ENCODE measurements at places on chromosomes 3 and 15. TPM values are rescaled to one million over a fixed set of nuclear protein-coding genes. Genes with fewer than 3 reads are reported as not detected.
A peak's percentile ranks its signal among the peaks of the same experiment; 100 is the strongest.

DNA sequence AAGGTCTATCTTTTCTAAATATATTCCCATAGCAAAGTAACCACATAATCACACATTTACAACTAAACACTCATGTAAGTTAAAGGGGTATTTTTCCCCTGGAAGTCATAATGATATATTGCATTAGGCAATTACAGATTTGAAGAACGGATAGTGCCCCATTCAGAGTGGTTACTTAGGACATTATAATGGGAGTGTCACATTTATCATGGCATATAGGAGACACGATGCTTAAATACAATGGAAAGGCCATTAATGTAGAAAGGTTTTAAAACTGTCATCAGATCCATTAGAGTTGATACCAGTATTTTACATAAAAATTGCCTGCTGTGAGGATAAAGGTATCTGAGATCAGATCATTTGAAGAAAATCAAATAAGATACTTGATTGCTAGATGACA lies 582.0 kb upstream of the SEMA6D start:
- no peaks in the 10 kb centered on the region for H3K27me3 ChIP-seq
- H3K36me3 ChIP-seq = no peaks in the 10 kb centered on the region
- H3K4me1 ChIP-seq = no peaks in the 10 kb centered on the region
- H3K27ac ChIP-seq = no peak overlapping the region
- DNase-seq = no peak
- no peak overlapping the region for H3K4me3 ChIP-seq

DNA sequence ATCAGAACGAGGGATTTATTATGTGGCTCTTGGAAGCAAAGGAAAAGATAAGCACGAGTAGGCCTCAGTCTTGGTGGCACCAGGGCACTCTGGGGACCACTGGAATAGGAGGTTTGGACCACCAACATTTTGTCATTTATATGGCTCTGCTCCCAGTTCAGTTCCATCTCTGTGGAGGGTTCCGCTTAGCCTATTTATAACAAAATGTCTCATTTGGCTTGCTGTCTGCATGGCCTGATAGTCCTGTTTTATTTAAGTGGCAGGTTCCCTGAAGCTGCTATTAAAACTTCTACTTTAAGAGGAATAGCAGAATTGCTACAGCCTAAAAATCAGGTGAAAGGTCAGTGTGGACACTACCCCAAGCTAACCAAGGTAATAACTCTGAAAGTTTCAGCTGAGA lies 27.2 kb downstream of the MAP2K5 start:
- peaks cover 8% of the 10 kb centered on the region for H3K4me1 ChIP-seq
- H3K4me3 ChIP-seq = no peak overlapping the region
- DNase-seq = no peak
- no peak overlapping the region for H3K27ac ChIP-seq
- H3K36me3 ChIP-seq = no peaks in the 10 kb centered on the region
- no peaks in the 10 kb centered on the region for H3K27me3 ChIP-seq

DNA sequence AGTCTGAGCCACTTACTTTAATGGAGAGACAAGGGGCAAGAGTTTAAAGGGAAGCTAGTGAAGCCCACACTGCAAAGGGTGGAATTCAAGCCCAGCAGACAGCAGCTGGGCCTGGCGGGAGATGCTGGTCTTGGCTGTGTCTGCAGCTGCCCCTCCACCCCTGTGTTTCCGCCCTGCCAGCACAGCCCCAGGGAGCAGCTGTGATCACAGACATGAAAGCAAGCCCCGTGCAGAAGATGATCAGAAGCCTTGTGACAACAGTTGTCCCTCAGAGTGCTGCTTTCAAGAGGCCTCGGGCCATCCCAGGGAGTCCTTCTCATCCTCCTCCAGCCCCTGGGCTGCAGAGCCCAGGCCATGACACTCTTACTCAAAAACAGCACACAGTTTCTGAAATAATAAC lies 24.1 kb upstream of the SLC6A1 start:
- no peak overlapping the region for H3K4me3 ChIP-seq
- H3K4me1 ChIP-seq = no peaks in the 10 kb centered on the region
- peaks cover 4% of the 10 kb centered on the region for H3K27me3 ChIP-seq
- no peaks in the 10 kb centered on the region for H3K36me3 ChIP-seq

- H3K4me3 ChIP-seq = peak overlapping the region; percentile 46
- no peaks in the 10 kb centered on the region for H3K27me3 ChIP-seq
- no peaks in the 10 kb centered on the region for H3K36me3 ChIP-seq
- H3K4me1 ChIP-seq = peaks cover 28% of the 10 kb centered on the region
These were observed 1.1 kb upstream of the RNU6-1 start for GRCh38 chr15:67840749-67841512.

DNA sequence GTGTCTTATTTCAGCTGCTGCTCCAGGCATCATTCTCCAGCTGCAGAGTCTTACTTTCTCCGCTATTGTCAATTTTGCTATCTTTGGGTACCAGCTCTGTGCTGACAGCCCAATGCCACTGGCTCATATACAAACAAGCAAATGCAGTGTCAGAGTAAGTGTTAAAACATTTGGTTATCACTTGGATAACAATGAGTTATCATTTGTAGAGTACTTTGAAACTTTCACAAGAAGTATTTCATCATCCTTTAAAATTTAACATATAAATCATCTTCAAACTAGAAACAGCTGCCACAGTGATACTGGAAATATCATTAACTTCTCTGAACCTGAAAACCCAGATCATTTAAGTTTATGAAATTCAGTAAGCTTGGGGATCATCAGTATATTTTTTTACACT lies 13.8 kb downstream of the TSPAN3 start:
- no peak overlapping the region for H3K27ac ChIP-seq
- DNase-seq = no peak
- H3K4me3 ChIP-seq = no peak overlapping the region
- H3K4me1 ChIP-seq = peaks cover 24% of the 10 kb centered on the region
- H3K36me3 ChIP-seq = no peaks in the 10 kb centered on the region

- no peak overlapping the region for H3K4me3 ChIP-seq
- H3K36me3 ChIP-seq = no peaks in the 10 kb centered on the region
- H3K4me1 ChIP-seq = no peaks in the 10 kb centered on the region
- no peak overlapping the region for H3K27ac ChIP-seq
These were observed 69.1 kb upstream of the TSEN2 start for GRCh38 chr3:12415014-12415680.

GRCh38 chr3:133364704-133365103 lies 35.2 kb upstream of the BFSP2 start:
- H3K36me3 ChIP-seq = no peaks in the 10 kb centered on the region
- DNase-seq = no peak
- no peaks in the 10 kb centered on the region for H3K4me1 ChIP-seq

DNA sequence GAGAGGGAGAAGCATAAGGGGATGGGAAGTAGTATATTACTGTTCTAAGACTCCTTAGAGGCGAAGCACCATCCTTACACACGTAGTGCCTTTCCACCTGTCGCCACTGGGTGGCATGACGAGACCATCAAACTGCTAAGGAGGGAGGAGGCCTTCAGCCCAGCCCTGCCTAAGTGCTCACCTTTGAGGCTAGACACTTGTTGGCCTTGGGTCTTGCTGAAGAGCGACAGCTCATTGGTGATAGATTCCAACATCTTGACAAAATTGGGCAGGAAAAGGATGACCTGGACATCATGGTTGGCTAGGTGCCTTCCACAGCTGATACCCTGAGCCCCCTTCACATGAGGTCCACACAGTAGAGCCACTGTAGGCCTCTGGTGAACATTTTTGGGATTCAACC lies 19.6 kb downstream of the CLK3 start:
- H3K27me3 ChIP-seq = no peaks in the 10 kb centered on the region
- H3K4me1 ChIP-seq = no peaks in the 10 kb centered on the region
- no peak overlapping the region for H3K4me3 ChIP-seq
- peak; percentile 70 for DNase-seq
- H3K27ac ChIP-seq = no peak overlapping the region
- peaks cover 88% of the 10 kb centered on the region for H3K36me3 ChIP-seq

DNA sequence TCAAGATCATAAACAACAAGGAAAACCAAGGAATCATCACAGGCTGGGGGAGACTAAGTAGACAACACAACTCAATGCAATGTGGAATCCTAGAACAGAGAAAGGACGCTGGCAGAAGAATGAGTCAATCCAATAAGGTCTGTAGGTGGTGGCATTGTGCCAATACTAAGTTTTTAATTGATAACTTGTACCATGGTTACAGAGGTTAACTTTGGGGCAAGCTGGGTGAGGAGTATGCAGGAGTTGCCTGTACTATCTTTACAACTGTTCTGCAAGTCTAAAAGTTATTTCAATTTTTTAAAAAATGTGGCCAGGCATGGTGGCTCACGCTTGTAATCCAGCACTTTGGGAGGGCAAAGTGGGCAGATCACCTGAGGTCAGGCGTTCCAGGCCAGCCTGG lies 46.2 kb downstream of the RORA start:
- H3K4me3 ChIP-seq = no peak overlapping the region
- H3K27ac ChIP-seq = no peak overlapping the region
- H3K27me3 ChIP-seq = no peaks in the 10 kb centered on the region

DNA sequence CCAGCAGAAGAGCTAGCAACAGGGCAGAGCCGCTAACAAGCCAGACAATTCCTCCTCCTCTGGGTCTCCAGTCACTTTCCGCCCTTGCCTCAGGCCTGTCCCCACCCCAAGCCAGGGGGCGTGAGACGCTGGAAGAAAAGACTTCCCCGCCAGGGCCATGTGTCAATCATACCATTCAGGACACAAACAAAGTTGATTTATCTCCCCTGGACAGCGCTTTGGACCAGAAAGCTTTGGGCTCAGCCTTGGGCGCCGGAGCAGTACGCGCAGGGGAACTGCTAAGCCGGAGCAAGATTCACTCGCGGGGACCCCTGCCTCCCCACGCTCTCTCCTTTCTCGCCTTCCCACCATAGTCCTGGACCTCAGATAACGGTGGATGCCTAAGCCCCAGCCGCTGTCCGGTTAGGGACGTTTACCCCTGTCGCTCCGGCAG lies 479 bp downstream of the LRRC2 start:
- H3K4me1 ChIP-seq = peaks cover 9% of the 10 kb centered on the region
- H3K36me3 ChIP-seq = no peaks in the 10 kb centered on the region
- H3K27ac ChIP-seq = no peak overlapping the region

DNA sequence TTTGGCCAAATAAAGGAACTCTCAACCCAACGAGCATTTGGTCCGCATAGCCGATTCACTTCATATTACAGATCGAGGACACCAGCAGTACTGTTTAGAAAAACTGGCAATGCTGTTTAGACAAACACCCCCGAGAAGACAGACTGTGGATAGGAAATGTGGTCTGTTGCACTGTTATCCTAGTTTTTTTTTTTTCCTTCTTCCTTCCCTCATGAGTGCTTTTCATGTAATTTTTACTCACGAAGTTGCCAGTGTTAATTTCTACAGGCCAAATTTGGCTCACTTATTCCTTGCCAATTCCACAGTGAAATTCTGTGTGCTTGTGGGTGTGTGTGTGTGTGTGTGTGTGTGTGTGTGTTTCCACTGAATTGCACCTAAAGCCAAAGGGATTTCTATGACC lies 165.7 kb downstream of the FOXP1 start:
- H3K27me3 ChIP-seq = no peaks in the 10 kb centered on the region
- no peak overlapping the region for H3K27ac ChIP-seq
- H3K4me1 ChIP-seq = no peaks in the 10 kb centered on the region
- H3K4me3 ChIP-seq = no peak overlapping the region

DNA sequence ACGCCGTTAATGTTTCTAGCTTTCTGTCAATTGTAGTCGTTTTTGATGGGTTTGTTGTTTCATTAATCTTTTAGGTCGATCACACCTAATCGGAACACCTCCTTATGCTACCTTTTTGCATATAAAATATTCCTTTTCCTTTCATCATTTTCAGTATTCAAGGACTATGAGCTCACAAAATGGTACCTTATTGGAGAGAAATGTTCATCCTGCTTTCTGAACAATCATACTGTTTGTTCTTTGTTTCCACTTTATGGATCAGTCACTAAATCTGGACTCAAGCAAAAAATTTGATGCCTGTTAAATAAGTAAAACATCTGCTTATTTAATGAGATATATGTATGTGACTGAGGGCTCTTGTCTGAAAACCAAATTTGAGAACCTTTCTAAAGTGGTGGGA lies 1.1 kb downstream of the KIF15 start:
- no peak overlapping the region for H3K27ac ChIP-seq
- H3K4me3 ChIP-seq = no peak overlapping the region
- H3K27me3 ChIP-seq = no peaks in the 10 kb centered on the region
- DNase-seq = no peak
- no peaks in the 10 kb centered on the region for H3K36me3 ChIP-seq

DNA sequence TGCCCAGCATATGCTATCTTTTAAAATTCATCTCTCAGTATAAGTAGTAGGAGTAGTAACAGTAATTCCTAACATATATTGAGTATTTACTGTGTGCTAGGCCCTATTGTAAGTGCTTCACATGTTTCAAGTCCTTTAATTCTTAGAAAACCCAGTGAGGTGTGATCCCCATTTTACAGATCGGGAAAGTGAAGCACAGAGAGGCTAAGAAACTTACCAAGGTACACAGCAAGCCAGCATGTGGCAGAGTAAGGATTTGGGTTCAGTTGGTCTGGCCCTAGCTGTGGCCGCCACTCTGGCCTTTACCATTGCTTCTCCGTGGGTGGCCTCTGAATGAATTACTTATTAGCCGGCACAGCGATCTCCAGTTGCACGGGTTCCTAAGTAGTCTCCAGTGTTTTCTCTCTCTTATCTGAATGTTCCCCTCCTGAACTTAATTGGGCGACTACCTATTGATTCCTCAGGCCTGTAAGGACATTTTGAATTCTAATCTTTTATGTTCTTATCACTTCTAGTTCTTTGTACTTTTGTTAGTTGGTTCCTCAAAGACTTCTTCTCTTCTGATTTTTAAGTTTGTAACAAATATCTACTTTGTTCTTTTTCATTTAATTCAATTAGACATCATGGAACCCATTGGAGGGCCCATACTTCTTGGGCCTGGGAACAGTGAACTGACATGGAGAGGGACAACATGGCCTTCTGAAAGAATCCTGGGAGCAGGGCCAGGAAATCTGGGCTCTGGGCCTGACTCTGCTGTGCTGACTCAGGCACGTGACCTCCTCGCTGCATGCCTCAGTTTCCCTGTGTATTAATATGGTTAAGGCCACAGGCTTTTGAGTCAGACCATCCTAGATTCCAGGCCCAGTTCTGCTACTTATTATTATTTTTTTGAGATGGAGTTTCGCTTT lies 11.6 kb downstream of the CLCN2 start:
- H3K27ac ChIP-seq = no peak overlapping the region
- H3K27me3 ChIP-seq = no peaks in the 10 kb centered on the region
- no peak overlapping the region for H3K4me3 ChIP-seq
- H3K4me1 ChIP-seq = peaks cover 6% of the 10 kb centered on the region

DNA sequence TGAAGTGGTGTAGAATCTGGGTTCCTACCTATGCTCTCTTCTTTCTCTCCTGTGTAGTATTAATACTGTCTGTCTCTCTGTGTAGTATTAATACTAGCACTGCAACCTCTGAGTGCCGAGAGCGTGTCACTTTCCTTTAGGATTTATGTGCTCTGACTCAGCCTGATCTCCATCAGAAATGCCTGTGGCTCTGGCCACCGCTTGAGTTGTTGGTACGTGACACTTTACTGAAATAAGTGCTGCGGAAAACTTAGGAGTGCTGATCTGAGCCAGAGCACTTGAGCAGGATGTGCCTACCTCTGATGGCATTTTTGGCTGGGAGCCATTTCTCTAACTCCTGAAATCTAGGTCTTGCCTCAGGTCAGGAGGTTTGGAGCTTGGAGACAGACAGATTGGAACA lies 807.4 kb downstream of the SQOR start:
- no peaks in the 10 kb centered on the region for H3K4me1 ChIP-seq
- no peaks in the 10 kb centered on the region for H3K36me3 ChIP-seq
- no peak overlapping the region for H3K27ac ChIP-seq
- H3K4me3 ChIP-seq = no peak overlapping the region

The NLGN1 gene
- 1.0 TPM for total RNA-seq

The ABCC5 gene
- 25.1 TPM for total RNA-seq

The STRIT1 gene
- not detected for total RNA-seq

The CPLX3 gene
- 0.81 TPM for total RNA-seq

The CHRM5 gene
- total RNA-seq = not detected

The FOXL2NB gene
- total RNA-seq = under 0.01 TPM

The KCNAB1 gene
- total RNA-seq = 2.1 TPM

All from adrenal gland (tissue), 19 donors.